ENCODE measurements at places on chromosomes 3 and 15. TPM values are rescaled to one million over a fixed set of nuclear protein-coding genes. Genes with fewer than 3 reads are reported as not detected.

STRIT1 gene
- not detected for total RNA-seq

PGBD4 gene
- 2.4 TPM for total RNA-seq

GRCh38 chr3:27568393-27568792 is 84.2 kb upstream of the SLC4A7 start:
- no peak for DNase-seq

DNA sequence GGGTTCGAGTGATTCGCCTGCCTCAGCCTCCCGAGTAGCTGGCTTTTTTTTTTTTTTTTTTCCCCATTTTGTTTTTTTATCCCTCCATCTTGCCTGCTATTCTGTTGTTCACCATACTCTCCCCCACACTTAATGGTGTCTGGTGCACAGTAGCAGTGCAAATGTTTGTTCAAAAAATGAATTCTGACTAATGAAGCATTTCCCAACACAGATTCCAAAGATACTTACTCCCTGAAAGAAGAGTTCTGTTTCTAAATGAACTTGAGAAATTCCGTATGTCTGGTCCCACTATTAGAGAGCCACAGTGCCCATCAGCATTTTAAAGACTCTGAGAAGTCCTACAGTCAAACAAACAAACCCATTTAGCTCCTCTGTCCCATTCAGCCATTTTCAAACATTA is 9.5 kb downstream of the EDEM1 start:
- DNase-seq = no peak

MAP2K1 gene
- 33.8 TPM for total RNA-seq

CCDC54 gene
- not detected for total RNA-seq

NUP210 gene
- 21.6 TPM for total RNA-seq

PCOLCE2 gene
- 1.0 TPM for total RNA-seq

GRCh38 chr3:39110041-39110639 is 2.7 kb downstream of the TTC21A start:
- no peak for DNase-seq
